ENCODE measurements at places on chromosomes 12 and 14.

DNA sequence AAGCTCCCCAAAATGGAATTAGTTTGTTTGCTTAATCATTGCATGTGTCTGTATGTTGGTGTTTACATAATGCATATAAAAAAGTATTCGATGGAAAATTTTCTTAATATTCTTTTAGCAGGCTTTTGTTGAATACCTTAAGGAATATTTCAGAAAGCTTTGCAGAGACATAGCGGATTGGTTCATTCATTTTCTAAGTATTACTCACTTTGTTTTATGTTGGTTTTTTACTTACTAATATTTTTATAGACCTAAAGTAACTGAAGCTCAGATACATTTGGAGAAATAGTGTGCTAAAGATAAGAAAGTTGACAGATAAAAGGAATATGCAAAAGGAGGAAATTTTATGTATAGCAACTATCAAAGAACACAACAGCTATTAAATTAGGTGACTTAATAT lies 191.0 kb downstream of the ERC1 start:
- DNase-seq, result no peak

DNA sequence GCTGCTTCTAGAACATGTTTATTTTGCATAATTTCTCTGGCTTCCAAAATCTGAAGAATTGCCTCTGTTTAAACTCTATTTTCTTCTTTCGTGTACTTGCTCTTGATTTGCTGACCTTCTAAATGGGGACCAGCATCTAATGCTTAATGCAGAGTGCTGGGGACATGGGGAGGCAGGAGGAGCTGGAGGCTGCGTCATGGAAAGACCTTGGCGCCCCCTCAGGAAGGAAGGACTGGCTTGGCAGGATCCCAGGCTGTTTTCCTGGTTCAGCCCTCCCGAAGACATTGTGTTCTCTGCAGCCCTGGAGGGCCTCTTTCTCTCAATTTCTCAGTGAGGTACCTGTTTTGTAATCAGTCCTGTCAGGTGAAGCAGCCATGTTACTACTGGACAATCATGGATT lies 5.5 kb downstream of the PRKCH start:
- no peak for DNase-seq

DNA sequence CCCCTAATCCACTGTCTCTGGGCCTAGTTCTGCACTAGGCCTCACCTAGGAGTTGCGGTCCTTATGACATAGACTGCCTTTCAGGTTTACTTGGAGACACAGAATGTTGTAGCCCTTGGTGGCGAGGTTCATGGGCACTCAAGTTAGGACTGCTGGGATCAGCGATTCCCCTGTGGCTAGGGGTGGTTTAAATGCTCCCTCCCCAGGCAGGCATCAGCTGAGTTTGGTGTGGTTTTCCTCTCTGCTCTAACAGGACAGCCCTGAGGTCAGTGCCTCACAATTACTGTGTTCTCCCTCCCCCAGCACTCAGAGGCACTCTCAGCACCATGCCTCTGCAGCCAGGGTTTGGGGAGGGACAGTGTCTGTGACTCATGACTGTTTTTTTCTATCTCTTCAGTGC lies 22.2 kb upstream of the RDH16 start:
- no peak for DNase-seq

- DNase-seq, result no peak
Measured at GRCh38 chr14:99586761-99587459, 17.1 kb downstream of the CCDC85C start.

DNA sequence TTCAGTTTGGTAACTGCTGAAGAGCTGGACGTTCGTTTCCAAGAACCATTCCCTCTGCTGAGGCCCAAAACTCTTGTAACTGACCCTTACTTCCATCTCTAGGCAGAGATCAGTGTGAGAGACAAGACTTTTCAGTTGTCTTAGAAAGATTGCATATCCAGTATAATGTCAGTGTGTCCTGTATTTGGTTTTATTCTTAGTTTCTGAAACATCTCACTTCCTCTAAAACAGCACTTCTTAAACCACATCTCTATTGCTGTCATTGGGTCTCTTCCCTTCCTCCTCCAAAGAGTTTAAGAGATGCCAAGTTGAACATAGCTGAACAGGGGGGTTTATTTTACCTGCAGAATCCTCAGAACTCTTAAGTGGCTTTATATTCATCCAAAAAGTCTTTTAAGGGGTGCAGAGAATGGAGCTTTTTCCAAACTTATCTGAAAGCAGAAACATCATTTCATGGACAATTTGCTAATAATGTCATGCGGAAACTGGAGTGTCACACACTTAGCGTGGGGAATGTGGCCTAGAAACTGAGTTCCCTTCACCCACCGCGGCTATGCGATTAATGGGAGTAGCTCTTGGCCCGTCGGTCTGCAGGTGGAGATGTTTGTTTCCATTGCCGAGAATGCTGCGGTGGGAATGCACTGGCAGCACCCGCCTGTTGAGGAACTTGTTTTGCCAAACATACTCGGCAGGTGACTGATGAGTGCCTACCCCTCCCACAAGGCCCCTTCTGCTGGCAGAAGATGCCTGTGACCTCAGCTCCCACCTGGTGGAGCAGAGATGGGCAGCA lies 148.2 kb downstream of the ADGRD1 start:
- no peak for DNase-seq

- no peak for DNase-seq
Measured at GRCh38 chr12:104596134-104596799, 139.5 kb downstream of the CHST11 start.

GRCh38 chr12:89861086-89861485 lies 152.4 kb upstream of the ATP2B1 start:
- DNase-seq, result no peak

GRCh38 chr12:20474443-20474842 lies 106.1 kb downstream of the PDE3A start:
- no peak for DNase-seq

- DNase-seq, result peak; percentile 63
Measured at GRCh38 chr12:57086493-57087009, 2.4 kb upstream of the NAB2 start.

GRCh38 chr12:54036620-54037359 lies 3.9 kb downstream of the HOXC5 start:
- no peak for DNase-seq

GRCh38 chr14:20697273-20698017 lies 8.9 kb downstream of the ANG start:
- peak; percentile 72 for DNase-seq

GRCh38 chr12:115712676-115713075 lies 564.8 kb downstream of the MED13L start:
- no peak for DNase-seq

DNA sequence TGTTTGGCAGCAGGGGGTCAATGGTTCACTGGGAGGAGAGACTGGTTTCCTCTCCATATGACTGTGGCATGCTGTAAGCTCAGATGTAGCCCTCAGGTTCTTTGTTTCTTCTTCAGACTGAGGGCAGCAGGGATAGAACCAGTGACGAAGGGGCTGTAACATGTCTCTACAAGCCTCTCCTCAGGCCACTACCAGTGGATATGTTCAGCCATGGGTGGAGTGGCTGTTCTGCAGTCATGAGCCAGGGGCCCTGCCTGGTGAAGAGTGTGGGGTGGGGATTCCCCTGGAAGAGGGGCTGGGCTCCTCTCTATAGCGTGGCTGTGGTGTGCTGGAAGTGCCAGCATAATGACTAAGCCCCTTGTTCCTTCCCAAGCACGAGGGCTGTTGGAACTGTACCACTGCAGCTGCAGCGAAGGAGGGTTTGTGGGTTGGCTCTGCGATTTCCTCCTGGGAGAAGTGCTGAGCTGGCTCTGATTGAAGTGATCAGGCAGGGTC lies 55.8 kb downstream of the CMAS start:
- peak; percentile 33 for DNase-seq

All from hippocampal formation (tissue), 2 donors.